ENCODE measurements at places on chromosomes 5 and 9.

GRCh38 chr5:63923914-63924313, 38.3 kb downstream of the HTR1A start:
- no peak for DNase-seq

DNA sequence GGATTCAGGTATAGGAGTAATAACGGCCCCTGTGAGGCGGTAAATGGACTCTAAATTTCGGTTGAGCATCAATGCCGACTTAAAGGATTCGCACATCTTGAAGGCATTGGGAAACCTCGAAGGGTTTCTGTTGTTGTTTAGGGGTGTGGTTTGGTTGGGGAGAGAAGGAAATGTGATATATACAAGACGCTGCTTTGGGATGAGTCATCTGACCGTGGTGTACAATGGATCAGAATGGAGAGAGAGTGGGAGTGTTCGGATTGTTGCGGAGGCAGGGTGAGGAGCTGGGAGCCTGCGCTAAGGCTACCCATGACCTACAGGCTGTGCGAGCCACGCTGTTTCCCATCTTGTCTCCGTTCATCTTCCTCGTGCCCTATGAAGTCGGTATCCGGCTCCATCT, 60.4 kb upstream of the ERCC6L2 start:
- DNase-seq = peak; percentile 88

GRCh38 chr5:126676195-126676624, 75.5 kb downstream of the PHAX start:
- DNase-seq = peak; percentile 77

DNA sequence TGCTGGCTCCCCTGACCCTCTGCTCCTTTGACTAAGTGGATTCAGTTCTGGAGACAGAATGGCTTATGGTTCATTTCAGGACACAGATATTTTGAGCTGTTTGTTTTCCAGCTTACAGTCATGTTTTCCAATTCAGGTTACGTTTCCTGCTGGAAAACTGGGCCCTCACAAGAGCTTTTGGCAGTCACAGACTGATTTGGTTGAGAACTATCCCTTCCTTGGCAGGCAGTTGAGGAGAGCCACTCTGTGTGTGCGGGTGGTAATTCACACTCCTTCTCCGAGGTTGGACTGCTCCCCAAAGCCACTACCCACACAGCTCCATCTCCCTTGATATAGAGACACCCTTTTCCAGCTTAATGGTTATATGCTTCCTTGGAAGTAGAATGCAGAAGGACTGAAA, 534.5 kb downstream of the TMEM38B start:
- no peak for DNase-seq

- no peak for DNase-seq
Measured at GRCh38 chr5:120162321-120162720, 301.8 kb upstream of the PRR16 start.

DNA sequence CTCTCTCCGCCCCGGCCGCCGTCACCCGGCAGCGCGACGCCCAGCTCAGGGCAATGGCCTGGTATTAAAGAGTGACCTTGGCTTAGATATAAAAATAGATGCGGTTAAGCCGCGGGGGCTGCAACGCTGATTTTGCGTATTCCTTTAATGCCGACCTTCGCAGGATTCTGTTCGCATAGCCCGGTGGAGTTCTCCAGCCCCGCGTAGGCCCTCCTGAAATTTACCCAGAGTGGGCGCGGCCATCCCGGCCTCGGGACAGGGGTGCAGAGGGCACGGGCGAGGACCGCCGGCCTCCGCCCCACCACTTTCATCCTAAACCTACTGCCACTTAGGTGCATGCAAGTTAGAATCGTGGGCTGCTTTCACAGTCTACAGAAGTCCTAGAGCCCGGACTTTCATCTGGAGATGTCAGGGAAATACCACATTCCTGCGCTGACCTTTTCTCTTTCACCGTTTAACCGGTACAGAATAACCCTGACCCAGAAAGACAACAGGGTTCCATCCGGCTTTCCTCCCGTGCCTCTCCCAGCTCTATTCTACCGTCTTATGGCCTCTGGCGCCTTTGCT, 492 bp upstream of the FAM169A start:
- peak; percentile 21 for DNase-seq

GRCh38 chr5:167908606-167909005, 382.8 kb upstream of the WWC1 start:
- DNase-seq = no peak

GRCh38 chr5:68699966-68700365, 393.8 kb upstream of the SLC30A5 start:
- no peak for DNase-seq

GRCh38 chr5:16178745-16179372, 732 bp downstream of the MARCHF11 start:
- peak; percentile 96 for DNase-seq

GRCh38 chr9:37325778-37326177, 96.7 kb upstream of the GRHPR start:
- peak; percentile 45 for DNase-seq

Measured in cardiac muscle cell (in vitro differentiated cells and primary cell).